Activated naive CD4-positive, alpha-beta T cell treated with anti-CD3 and anti-CD28 coated beads for 36 hours (primary cell): ENCODE measurements at places on chromosomes 2 and 18. TPM values are rescaled to one million over a fixed set of nuclear protein-coding genes. Genes with fewer than 3 reads are reported as not detected.
A peak's percentile ranks its signal among the peaks of the same experiment; 100 is the strongest.

TLX2 gene
- total RNA-seq: 0.10 TPM

NDUFV2 gene
- 290 TPM for total RNA-seq

- peak; percentile 71 for DNase-seq
Measured at GRCh38 chr18:11654736-11655605, 34.1 kb upstream of the GNAL start.

DNA sequence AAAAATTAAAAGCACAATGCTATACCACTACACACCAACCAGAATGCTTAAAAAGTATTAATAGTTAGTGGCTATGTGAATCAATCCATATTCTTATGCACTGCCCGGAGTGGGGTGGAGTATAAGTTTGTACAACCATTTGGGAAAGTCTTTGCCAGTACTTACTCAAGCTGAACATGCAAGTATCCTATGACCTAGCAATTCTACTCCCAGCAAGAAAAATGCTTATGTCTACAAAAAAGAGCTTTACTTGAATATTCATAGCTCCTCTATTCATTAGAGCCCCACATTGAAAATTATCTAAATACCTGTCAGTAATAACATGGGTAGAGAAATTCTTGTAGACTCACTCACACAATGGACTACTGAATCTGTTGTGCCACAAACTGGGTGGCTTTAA is 21.4 kb upstream of the CNOT11 start:
- no peak for DNase-seq
